ENCODE measurements at places on chromosomes 12 and 14. TPM values are rescaled to one million over a fixed set of nuclear protein-coding genes. Genes with fewer than 3 reads are reported as not detected.

Gene NR2C1
- 7.6 TPM for total RNA-seq

Gene P2RX7
- total RNA-seq = 3.3 TPM

Gene NPC2
- 33.4 TPM for total RNA-seq

Gene MYF5
- total RNA-seq = not detected

Gene TPH2
- total RNA-seq = not detected

Gene IL22
- total RNA-seq = not detected

Gene SLC39A5
- total RNA-seq = not detected

Gene CCDC196
- total RNA-seq = not detected

Gene ACOT6
- not detected for total RNA-seq

Gene NFATC4
- 14.5 TPM for total RNA-seq

Gene HHIPL1
- not detected for total RNA-seq

Gene KCNK13
- total RNA-seq = not detected

Gene TAS2R42
- total RNA-seq = not detected

Gene ZC2HC1C
- total RNA-seq = 0.99 TPM

Gene ABHD12B
- total RNA-seq = not detected

Gene FRMD6
- 44.6 TPM for total RNA-seq

Gene KLRB1
- not detected for total RNA-seq

Gene TAS2R10
- not detected for total RNA-seq

Gene HEATR5A
- total RNA-seq = 10.9 TPM

- no peak for DNase-seq
Observed at GRCh38 chr12:117333331-117333881, 28.0 kb downstream of the NOS1 start.

DNA sequence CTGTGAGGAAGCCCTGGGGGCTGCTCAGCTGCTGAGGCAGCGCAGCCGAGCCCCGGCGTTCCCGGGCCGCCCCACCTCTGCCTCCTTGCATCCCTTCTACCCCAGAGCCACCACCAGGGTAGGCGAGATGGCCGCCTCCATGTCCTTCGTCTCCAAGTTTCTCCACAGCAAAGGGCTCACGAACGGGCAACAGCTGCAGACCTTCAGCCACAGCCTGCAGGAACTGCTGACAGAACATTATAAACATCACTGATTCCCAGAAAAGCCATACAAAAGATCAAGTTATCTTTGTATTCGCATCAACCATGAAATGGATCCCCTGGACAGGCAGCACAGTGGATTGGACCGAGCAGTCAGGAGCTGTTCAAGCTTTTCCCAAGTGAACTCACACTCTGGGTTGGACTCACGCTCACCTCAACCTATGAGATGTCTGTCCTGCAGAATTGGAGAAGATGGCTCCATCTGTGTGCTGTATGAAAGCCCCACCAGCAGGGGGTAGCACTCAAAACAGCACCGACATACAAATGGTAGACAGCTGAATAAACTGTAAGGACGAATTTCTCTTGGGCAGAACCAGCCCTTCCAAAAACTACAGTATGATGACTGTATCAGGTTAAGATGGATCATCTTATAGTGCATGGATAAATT lies 19.4 kb upstream of the A2M start:
- no peak for DNase-seq

DNA sequence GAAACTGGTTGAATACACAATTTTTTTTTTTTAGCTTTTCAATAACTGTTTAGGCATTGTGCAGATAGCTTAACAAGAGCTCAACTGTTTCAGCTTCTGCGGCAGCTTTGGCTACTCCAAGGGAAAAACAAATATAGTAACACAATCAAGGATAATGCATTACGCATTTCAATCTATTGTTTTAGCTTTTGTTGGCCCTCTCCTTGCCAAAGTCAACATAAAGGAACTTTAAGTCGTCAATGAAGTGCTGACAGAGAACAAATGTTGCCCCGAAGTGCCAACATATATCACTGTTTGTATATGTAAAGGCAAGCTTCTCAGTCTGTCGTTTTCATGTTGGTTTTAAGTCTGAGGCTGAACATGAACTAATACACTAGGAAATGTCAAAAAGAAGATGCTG lies 1087.4 kb upstream of the FLRT2 start:
- no peak for DNase-seq

GRCh38 chr14:77961847-77962580 lies 162.1 kb downstream of the ADCK1 start:
- no peak for DNase-seq

- DNase-seq = no peak
Observed at GRCh38 chr12:25780771-25781170, 177.7 kb upstream of the RASSF8 start.

DNA sequence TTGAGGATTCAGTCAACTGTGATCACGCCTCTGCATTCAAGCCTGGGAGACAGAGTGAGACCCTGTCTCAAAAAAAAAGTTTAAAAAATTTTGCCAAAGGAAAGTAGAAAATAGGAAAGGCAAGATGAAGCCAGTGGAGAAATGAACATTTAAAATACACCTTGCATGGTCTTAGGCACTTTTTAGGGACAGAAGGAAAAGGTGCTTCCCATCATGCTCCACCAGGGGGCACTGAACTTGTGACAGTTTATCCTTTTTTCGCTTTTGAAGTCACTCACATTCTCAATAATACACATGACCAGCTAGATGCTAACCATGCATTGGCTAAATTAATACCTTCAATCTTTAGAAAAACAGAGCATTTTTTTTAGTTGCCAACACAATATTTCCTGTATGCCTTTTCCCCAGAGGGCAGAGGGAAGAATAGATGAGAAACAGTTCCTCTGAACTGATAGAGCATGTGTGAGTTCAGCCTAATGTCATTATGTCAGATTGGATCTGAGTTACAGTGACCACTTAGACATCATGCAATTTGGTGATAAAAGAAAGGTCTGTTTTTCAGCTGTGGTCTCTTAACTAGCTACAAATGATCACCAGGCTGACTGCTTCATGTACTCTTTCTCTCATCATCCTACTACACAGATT lies 221.8 kb upstream of the SSTR1 start:
- DNase-seq = no peak

GRCh38 chr12:108915632-108916133 lies 35.8 kb downstream of the DAO start:
- DNase-seq = no peak

GRCh38 chr14:34229140-34229539 lies 232.9 kb downstream of the SPTSSA start:
- DNase-seq = no peak

- no peak for DNase-seq
Observed at GRCh38 chr14:90154110-90154509, 92.3 kb downstream of the KCNK13 start.

DNA sequence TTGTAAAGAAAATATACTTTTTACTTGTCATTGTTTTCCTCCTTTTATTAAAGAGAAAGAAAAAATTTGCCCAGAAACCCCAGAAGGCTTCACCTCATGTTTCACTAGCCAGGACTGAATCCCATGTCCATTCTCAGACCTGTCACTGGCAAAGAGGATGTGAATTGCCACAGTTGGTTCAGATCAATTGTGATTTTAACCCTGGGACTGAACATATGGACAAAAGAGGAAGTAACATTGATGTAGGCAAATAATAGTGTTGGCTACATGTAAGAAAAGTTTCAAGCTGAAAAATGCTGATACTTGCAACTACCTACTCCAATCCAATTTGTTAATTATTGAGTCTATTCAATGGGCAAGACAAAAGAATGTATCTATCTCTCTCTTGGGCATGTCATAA lies 8.6 kb upstream of the CCDC196 start:
- DNase-seq = no peak

DNA sequence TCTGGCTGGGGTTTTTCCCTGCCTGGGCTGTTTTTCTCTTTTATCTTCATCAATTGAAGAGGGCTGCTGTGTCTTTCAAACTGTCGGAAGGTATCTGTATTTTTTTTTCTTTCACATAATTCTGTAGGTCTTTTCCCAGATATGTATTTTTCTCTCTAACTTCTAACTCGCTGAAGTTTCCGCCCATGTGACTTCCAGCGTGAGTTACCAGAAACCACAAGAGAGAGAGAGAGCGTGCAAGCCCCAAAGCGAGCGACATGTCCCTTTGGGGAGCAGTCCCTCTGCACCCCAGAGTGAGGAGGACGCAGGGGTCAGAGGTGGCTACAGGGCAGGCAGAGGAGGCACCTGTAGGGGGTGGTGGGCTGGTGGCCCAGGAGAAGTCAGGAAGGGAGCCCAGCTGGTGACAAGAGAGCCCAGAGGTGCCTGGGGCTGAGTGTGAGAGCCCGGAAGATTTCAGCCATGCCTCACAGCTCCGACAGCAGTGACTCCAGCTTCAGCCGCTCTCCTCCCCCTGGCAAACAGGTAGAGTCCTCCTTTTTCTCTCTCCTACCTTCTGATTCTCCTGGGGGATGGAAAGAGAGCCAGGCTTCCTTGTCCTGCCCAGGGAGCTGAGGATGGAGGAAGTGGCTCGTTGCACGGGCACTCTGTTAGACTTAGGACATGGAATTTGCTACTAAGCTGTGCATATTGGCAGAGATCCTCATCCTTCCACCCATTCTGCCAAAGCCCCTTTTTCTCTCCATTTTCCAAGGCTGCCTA lies at the start of gene BATF:
Gene BATF (plus strand): TSS at position 246 of the 759 bp plus-strand sequence. CDS start 214 bp downstream, at position 460.
- no peak for DNase-seq

DNA sequence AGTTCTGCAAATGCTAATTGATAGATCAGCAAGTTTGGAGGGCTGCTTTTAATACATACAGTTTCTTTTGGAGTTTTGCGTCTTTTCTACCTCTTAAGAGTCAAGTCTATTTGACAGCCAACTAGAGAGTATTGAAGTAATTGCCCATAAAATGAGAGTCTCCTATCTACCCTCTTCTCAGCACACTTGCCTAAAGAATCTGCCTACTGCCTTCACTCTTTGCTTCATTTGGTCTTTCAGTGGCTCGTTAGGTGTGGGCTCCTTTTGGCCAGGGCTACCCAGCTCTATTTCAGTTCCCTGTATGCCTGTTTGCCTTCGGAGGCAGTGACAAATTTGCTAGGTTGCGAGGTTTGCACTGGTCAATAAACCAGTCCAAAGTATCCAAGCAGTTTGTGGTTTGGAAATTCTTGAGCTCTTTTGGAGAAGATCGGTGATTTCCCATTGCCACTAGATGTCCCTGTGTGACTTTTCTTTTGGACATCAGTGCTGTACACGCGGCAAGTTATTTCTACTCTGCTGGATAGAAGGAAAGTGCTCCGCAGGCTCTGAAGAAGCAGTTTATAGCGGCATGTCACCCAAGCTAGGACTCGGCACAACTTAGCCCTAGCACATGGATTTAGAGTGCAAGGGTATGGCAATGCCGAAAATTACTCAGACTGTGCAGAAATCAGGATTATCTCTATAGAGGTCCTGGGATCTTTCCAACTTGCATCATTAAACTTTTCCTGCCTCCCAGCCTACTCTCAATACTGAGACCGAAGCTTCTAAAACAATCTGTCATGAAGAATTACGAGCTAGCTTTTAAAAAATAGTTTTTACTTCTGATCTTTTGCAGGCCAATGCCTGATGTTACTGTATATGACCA lies 38.6 kb downstream of the MGST1 start:
- DNase-seq = peak; percentile 19

DNA sequence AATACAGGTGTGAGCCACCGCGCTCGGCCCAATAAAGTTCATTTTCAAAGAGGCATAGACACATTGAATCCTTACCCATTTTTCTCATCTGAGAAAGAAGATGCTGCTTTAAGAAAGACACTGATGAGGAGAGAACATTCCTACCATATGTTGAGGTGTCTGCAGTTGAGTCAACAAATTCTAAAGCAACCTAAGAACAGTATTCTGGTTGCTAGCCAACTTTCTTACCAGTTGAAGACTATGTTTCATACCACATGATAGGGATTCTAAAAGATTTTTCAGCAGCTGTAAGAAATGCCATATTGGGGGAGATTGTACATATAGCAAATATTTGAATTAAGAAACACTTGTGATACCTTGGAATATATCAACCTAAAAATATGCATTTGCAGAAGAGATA lies 160.1 kb downstream of the SRGAP1 start:
- DNase-seq = no peak

- DNase-seq = no peak
Observed at GRCh38 chr14:101839236-101839635, 77.7 kb downstream of the PPP2R5C start.

DNA sequence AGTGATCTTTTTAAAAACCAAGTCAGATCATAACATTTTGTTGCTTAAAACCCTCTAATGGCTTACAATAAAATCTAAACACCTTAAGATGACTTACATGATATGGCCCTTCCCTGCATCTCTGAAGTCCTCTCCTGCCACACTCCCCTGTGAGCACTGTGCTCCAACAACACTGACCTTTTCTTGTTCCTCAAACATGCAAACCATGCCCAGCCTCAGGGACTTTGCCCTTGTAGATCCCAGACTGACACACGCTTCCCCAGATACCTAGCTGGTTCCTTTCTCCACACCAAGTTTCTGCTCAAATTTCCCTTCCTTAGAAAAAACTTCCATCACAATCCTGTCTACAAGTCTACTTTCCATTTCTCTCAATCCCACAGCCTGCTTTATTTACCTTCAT lies 128.6 kb downstream of the IPO8 start:
- no peak for DNase-seq

GRCh38 chr14:28678887-28679286 lies 87.7 kb upstream of the FOXG1 start:
- DNase-seq = no peak

- DNase-seq = peak; percentile 30
Observed at GRCh38 chr12:55931780-55932550, 1.0 kb downstream of the DGKA start.

- DNase-seq = no peak
Observed at GRCh38 chr12:101115326-101115725, 94.7 kb downstream of the SLC5A8 start.

- DNase-seq = no peak
Observed at GRCh38 chr12:15273896-15274295, 48.4 kb upstream of the PTPRO start.

GRCh38 chr12:2687058-2687457 lies 107.7 kb upstream of the FKBP4 start:
- no peak for DNase-seq

- DNase-seq = no peak
Observed at GRCh38 chr14:99564256-99564925, 39.6 kb downstream of the CCDC85C start.

DNA sequence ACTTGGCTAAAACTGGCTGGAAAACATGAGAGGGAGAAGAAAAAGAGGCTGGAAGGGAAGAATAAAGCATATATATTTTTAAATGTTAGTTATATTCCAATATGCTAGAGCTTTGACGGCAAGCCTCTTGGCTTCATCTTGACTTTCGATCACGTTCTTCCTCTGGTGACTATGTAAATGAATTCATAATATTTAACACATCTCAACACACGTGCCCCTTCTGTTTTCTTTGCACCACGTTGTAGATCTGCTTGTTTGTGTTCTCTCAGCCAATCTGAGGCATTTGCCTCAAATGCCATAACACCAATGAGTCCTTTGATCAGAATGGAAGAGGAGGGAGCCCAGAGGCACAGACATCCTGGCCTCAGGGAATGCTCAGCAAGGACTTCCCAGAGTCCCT lies 45.4 kb upstream of the TRIM9 start:
- DNase-seq = no peak

- DNase-seq = no peak
Observed at GRCh38 chr12:115303723-115304309, 619.8 kb upstream of the TBX3 start.

GRCh38 chr14:59337141-59337611 lies 128.0 kb downstream of the GPR135 start:
- DNase-seq = no peak

GRCh38 chr12:73935817-73936216 lies 601.8 kb upstream of the ATXN7L3B start:
- no peak for DNase-seq

GRCh38 chr12:46342562-46343033 lies 30.0 kb downstream of the SLC38A2 start:
- peak; percentile 18 for DNase-seq

GRCh38 chr14:95307402-95308041 lies 12.2 kb downstream of the CLMN start:
- no peak for DNase-seq
